ENCODE measurements at places on chromosomes 7 and 10. TPM values are rescaled to one million over a fixed set of nuclear protein-coding genes. Genes with fewer than 3 reads are reported as not detected.

DNA sequence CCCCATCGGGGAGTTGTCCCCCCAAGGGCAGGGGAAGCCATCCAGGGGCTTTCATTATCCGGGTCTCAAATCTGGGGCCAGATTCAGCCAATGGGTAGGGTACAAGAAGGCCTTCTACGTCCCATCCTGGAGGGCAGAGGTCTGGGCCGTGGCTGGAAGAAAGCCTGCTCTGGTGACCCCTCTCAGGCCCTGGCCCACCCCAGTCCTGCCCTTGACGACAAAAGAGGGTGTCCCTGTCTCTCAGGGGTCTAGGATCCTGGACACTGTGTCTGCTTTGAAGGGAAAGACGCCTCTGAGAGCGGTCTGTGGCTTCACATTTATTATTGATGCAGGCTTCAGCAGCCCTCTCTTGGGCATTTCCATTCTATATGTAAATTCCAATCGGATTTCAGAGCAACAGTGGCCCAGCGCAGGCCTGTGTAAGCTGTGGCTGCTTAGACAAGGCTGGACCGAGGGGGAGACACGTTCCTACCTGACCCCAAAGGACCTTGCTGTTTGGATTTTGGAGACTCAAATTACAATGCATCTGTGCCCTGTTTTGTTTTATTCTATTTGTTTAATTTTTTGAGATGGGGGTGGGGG is 83.2 kb upstream of the BAIAP2L1 start:
- DNase-seq = no peak

- DNase-seq = no peak
Observed at GRCh38 chr10:8533462-8533861, 479.0 kb downstream of the GATA3 start.

The WEE2 gene
- not detected for total RNA-seq

DNA sequence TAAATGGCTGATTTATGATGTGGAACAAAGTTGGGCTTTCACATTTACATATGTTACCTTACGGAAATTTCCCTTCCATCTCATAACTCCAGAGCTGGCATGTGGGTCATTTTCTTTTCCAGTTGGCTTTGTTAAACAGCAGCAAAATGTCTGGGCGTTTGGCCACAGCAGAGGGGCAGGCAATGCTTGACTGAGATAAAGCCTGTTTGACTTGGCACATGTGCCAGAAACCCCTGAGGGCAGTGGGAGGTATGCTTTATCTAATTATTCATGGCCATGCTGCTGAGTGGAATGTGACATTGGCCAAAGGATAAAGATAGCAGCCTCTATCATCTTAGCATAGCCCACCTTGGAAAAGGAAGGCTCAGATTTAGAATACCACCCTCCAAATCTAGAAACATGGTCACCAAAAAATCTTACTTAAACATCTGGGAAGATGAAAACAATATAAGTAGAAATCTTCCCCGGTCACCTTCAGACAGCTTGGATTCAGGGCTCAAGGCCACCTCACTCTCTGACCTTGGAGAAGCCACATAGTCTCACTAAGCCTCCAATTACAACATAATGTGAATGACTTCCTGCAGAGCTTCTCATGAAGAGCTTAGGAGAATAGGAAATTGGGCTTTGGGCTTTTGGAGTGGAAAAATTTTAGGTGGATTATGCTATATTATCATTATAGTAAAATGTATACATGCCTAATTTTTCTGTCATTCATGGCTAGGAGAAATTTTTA is 101.5 kb downstream of the GRM3 start:
- no peak for DNase-seq

The PTPRZ1 gene
- total RNA-seq = not detected

DNA sequence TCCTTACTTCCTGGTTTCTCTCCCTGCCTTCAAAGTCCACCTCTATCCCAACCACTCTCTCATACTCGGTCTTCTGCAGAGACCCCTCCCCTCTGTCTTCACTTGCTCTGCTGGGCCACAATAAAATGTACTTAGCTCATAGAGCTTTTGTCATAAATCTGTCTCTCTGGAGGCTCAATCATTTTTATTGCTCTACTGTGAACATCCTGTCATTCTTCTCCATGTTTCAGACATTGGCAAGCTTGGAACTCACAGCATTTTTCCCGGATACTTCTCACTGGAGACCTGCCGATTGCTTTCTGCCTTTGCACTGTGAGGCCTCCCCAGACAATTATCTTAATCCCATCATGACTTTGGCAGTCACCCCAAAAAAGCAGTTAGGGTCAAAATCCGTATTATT is 192.3 kb upstream of the ZMIZ1 start:
- DNase-seq = no peak

- DNase-seq = no peak
Observed at GRCh38 chr7:126177782-126178181, 1075.0 kb downstream of the GRM8 start.

The LRRC4 gene
- not detected for total RNA-seq

The CHRM2 gene
- not detected for total RNA-seq
